Panc1 (cell line): ENCODE measurements at places on chromosomes 3 and 15.

DNA sequence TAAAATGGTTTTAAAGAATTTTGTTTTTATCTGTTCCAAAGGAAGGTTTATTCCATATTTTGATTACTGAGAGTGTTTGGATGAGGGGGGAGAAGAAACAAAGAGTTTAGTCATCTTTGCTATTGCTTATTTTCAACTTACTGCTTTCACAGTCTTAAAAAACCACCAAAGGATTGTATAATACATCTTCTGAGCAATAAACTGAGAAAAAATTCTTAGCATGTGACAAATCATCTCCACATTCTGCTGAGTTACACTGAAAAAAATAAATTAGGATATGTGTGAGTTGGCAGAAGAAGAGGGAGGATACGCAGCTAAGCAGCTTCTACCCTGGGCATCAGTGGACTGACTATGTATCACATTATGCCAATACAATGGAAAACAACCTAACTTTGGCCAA is 23.2 kb upstream of the ACTC1 start:
- DNase-seq: no peak

DNA sequence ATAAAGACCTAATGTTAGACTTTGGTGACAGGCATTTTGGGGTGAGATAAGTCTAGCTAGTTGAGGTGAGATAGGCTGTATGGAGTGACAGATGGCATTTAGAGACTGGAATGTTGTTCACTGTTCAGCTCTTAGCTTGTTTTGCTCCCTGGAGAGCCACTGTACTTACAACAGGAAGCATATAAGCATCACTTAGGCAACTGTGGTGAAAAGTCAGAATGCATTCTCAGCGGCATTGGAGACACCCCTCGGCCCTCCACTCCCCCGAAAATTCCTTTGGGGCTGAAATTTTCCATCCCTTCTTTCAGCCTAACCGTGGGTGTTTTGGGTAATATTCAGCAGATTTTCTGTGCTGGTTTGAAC is 73.4 kb downstream of the SLCO3A1 start:
- DNase-seq: no peak

DNA sequence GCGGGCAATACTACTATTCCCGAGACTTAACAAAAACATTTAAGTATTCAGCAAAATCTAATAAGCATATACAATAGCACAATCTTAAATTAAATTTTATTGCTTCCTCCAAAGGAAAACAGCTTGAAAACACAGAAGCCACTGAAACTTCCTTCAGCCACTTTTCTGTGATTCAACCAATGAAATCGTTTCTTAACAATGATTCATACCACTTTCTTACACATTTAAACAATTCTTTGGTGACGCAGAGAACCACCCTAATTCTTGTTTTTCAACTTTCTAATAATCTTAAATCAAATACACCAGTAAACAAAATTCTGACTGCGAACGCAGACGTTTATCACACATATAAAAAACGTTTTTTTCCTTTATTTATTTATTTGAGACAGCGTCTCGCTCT is 4.1 kb downstream of the TJP1 start:
- DNase-seq: no peak

GRCh38 chr3:141278196-141279076 is 46.8 kb downstream of the PXYLP1 start:
- DNase-seq: no peak

GRCh38 chr3:100183608-100184125 is 69.4 kb upstream of the FILIP1L start:
- no peak for DNase-seq

DNA sequence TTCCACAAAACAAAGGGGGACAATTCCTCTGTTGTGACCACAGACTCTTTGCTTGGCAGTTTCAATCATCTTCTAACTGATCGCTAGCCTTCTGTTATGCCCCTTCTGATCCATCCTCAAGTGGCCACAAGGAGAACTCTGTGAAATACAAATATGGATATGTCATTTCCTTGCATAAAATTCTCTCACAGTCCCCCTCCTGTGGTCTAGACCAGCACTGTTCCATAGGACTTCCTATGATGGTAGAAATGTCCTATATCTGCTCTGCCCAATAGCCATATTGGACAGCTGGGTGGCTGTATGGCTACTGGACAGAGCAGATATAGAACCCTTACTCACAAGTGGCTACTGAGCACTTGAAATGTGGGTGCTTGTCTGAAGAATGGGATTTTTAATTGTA is 25.9 kb upstream of the SNRK start:
- no peak for DNase-seq

DNA sequence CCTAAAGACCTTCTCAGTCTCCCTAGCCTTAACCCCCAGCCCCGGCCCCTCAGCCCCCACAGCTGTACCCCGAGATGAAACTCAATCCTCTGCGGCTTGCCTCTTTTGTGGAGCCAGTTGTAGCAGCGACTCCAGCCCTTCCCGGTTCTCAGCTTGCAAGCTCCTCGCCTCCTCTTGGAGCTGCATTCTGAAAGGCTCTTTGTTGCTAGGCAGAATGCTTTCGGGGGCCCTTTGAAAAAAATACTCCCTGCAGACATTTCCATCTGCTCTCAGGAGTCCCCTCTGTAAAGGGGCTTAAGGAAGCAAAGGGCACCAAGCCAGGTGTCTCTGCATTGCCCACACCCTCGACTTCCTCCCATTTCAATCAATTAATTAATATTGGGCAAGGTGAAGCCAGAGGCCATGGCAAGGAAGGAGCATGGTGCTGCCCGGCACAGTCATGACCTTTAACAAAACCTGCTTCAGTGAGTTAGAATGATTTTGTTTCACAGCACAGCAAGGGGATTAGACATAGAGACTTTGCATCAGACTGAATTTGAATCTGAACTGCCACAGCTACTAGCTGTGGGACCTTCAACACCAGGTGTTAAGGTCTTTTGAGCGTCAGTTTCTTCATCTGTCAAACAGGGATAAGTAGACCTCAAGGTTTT is 65.5 kb downstream of the SRGAP3 start:
- no peak for DNase-seq

GRCh38 chr3:118863731-118864322 is 170.8 kb downstream of the IGSF11 start:
- DNase-seq: no peak

- no peak for DNase-seq
Observed at GRCh38 chr3:193640728-193641439, 47.9 kb downstream of the OPA1 start.

DNA sequence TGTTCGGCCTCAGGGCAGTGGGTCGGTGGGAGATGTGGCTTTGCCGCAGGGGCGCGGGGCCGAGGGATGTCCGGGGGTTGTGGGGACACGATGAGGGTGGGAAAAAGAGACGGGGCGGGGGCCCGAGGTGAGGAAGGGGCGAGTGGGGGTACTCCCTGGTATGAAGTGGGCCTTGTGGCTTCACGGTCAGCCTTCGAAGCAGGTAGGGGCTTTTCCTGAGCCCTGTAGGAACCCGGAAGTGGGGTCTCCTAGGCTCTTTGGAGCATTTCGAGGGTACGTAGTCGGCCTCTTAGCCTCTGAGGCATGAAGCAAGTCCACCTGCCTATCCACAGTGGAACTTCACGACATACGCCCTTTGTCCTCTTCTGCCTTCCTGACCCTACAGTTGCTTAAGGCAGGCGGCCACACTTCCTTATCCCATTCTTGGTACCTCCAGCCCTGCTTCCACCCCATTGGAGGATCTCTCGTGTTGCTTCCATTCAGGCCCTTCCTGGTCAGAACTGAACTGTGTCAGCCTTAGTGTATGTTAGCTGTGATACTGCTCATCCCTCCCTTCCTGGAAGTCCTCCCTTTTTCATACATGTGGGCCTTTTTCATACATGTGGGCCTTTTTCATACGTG is 389 bp downstream of the ARPC4 start:
- DNase-seq: no peak

DNA sequence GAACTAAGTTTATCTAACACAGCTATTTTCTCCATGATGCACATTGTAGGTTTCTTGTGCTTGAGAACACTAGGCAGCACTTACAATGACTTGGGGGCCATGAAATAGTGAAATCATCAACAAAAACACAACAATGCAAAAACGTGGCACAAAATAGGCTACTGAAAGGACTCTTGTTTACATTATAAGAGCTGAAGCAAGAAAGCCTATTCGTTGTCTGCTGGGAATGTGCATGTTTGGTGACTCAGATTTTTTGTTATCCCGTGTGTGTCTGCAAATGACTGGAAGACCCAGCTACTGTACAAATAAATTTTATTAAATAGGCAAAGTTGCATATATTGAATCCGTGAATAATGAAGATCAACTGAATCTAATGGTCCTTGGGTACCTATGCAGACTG is 85.0 kb downstream of the TCF12 start:
- peak; percentile 42 for DNase-seq

DNA sequence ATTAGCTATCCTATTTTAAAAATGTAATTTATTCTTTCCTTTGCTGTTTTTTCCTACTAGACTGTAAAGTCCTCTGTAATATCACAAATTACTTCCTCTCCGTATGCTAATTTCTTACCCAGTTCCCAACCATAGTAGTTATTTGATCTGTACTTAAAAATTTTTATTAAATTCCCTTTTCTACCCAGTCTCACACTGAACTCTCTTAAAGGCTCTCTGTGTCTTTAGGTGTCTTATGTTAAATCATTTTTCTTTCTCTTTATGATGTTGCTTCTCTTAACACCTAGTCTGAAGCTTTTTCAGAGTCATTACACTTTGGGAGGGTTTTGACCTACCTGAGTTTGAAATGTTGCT is 378.6 kb downstream of the NSUN3 start:
- no peak for DNase-seq

DNA sequence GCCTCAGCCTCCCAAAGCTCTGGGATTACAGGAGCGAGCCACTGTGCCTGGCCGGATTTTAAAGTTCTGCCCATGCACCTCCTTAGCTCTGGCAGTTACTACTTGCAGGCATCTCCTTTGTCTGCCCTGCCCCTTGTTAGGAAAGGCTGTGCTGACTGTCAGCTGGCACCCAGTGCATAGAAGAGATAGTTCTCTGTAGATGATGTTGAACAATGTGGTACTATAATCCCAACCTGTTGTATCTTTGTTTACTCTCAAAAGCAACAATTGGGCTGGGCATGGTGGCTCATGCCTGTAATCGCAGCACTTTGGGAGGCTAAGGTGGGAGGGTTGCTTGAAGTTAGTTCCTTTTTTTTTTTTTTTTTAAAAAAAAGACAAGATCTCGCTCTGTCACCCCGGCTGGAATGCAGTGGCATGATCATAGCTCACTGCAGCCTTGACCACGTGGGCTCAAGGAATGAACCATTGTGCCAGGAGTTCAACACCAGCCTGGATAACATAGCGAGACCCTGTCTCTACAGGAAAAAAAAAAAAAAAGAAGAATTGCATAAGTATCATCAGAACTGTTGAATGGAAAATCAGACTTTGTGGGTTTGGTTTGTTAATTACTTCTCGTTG is 30.6 kb downstream of the FLNB start:
- DNase-seq: no peak

DNA sequence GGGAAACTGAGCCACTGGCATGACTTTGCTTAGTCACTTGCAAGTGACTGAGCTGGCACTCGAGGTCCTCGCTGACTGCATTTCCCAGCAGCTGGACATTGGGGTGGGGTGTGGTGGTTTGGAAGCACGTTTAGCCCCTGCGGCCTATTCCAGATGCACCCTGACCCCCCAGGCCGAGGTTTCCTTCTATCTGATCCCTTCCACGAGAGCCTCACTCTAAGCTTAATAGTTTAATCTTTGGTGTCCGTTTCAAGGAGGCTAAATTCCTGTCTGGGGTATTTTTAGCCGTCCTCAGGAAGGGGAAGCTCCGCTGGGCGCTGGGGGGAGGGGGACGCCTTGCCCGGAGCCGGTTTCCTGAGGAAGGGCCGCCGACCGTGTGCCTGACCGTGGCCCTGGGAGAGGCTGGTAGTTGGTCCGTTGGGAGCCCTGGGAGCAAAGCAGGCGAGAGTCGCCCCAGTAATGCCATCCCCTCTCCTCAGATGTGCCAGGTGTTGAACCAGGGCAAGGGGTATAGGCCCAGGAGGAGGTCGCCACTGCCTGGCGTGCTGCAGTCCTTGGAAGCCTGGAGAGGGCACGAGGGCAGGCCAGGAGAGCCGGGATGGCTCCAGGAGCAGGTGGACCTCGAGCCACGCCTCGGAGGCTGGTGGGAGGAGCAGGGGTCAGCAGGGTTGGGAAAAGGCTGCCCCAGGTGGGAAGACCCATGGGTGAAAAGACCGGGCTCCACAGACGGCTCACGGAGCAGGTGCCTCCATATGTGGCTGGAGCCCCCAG is 37.2 kb downstream of the IDH2 start:
- no peak for DNase-seq

GRCh38 chr3:97793420-97794019 is 28.3 kb upstream of the CRYBG3 start:
- DNase-seq: peak; percentile 61

- DNase-seq: no peak
Observed at GRCh38 chr3:27127879-27128278, 241.3 kb downstream of the NEK10 start.

DNA sequence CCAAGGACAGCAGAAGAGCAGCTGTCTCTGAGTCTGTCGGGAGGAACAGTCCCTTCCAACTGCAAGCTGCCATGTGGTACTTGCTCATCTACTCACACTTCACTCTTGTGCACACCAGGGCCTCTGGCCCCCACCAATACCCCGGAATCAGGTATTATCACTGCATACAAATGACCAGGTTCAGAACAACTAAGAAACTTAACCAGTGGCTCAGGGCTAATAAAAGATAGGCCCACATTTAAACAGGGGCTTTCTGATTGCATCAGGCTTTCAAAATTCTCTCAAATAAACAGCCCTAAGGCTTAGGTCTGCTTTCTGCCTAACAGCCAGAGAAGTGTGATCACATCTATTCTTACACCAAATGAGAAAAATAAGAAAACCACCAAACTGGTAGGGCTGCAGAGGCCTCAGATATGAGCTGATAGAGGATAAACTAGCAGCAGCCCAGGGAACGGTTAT is 20.7 kb downstream of the CCDC12 start:
- no peak for DNase-seq

DNA sequence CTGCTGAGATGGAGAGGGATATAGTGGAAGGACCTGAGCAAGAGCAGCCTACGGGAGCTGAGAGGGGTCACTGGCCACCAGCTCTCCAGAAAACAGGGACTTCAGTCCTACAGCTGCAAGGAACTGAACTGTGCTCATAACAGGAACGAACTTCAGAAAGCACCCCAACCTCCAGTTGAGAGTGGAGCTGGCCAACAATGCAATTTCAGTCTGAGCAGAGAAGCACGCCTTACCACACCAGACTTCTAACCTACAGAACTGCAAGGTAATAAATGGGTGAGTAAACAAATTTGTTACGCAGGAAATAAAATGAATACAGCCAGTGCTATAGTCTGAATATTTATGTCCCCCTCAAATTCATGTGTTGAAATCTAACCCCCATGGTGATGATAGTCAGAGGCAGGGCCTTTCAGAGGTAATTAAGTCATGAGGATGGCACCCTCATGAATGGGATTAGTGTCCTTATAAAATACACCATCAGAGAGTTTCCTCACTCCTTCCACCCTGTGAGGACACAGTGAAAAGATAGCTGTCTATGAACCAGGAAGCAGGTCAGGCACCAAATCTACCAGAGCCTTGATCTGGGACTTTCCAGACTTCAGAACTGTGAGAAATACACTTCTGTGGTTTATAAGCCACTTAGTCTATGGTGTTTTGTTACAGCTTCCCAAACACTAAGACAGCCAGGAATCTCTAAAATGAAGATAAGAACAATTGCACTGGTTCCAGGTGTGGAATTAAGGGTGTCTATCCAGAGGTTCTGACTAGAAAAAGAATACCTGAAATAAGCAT is 58.6 kb downstream of the SYNM start:
- DNase-seq: no peak

GRCh38 chr3:63864008-63864964 is 619 bp downstream of the ATXN7 start:
- DNase-seq: no peak
